Activated naive CD4-positive, alpha-beta T cell treated with anti-CD3 and anti-CD28 coated beads, Interleukin-2, amount 10 ng/mL, durations not matched to agents 7 days and 5 days (primary cell): ENCODE measurements at places on chromosomes 5 and 9.
A peak's percentile ranks its signal among the peaks of the same experiment; 100 is the strongest.

DNA sequence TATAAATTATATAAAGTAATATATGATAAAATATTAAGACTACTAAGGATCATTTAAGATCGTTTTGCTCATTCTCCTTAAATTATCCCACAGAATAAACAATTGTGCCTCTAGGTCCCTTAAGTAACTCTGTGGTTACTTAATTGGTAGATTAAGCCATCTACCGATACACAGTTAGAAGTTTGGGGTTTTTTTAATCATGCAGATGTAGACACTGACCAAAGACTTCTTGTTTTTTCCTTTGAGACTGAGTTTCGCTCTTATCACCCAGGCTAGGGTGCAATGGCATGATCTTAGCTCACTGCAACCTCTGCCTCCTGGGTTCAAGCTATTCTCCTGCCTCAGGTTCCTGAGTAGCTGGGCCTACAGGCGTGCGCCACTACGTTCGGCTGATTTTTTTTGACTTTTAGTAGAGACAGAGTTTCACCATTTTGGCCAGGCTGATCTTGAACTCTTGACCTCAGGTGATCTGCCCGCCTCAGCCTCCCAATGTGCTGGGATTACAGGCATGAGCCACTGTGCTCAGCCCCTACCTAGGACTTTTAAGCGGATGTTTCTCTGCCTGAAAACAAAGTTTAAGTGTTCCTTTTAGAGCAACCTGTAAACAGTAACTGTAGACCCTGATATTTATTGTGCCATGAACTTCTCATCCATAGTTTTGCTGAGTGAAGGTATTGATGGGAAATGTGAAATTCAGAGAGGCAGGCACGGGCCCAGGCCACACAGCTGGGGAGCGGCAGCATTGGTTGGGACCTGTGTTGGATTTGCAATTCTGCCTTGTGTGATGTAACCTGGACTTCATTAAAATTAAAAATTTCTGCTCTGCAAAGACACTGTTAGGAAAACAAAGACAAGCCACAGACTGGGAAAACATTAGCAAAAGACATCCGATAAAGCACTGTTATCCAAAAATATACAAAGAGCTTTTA is 11.6 kb downstream of the CEL start:
- no peak for DNase-seq

DNA sequence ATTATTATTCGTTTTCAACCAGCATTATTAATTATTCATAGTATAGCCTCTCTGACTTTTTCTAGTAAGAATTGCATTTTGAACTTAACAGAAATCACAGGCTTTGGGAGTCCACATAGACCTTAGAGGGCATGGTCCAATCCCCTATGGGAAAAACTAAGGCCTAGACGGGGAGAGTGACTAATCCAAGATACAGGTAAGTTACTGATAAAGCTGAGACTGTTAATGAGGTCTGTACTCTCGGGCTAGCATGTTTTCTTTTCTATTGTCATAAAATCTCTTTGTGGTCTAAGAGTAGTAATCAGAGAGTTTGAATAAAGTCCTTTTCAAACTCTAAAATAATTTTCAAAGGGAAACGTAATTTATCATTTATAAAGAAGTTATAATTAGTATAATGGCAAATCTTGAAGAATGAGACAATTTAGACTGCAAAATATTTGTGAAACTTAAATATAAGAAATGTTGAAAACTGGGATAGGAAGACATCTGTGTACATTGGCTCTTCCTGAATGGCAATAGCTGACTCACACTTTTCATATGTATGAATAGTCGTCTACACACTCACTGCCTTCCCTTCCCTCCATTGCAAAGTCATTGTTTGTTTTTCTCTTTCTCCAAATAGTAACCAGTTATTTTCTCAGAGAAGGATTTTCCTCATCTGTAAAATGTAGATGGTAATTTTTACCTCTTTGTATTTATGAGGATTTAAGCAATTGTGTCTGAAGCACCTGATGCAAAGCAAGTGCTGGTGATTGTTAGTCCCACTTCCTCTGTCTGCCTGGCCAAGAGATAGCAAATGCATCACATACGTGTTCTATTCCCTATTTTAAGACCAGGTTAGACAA is 207.9 kb upstream of the CD180 start:
- no peak for DNase-seq

DNA sequence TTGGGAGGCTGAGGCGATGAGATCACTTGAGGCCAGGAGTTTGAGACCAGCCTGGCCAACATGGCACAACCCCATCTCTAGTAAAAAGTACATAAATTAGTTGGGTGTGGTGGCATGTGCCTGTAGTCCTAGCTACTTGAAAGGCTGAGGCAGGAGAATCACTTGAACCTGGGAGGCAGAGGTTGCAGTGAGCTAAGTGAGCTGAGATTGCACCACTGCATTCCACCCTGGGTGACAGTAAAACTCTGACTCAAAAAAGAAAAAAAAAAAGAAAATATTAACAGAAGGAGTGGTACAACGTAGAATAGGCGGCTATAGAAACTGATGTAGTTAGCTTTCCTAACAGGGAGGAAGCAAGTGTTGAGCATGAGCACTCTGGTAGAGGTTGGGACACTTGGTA is 59.9 kb downstream of the PBX3 start:
- DNase-seq: no peak

DNA sequence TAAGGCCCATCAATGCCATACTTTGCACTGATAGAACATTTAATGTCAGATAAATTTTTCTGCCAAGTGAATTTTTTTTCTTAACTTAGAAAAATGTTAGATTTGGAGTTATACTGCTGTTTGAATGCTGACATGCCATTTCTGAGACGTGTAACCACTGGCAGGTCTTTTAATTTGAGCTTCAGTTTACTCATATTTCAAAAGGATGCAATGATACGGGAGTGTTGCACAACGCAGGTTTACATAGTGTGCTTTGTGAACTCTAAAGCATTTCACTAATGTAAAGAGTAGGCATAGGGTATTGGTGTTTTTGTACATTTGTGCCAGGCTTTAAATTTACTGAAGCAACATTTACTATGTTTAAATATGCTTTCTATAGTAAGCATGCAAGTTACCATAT is 4.2 kb downstream of the ZBTB43 start:
- DNase-seq: no peak

DNA sequence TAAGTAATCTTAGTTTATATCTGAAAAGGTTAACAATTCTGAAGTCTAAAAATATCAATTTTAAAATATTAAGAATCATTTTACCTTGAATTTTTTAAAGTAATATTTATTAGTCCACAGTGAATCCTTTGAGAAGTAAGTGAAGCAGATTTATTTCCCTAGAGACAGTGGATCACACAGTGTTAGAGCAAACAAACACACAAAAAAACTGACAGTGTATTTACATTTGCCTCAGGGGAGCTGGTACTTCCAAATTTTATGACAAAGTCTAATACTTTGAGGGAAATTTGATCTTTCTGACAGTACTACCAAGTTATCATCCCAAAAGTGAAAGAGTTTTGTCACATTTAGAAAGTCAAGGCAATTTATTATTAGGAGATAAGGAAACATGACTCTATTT is 1750.6 kb upstream of the CDH9 start:
- no peak for DNase-seq

DNA sequence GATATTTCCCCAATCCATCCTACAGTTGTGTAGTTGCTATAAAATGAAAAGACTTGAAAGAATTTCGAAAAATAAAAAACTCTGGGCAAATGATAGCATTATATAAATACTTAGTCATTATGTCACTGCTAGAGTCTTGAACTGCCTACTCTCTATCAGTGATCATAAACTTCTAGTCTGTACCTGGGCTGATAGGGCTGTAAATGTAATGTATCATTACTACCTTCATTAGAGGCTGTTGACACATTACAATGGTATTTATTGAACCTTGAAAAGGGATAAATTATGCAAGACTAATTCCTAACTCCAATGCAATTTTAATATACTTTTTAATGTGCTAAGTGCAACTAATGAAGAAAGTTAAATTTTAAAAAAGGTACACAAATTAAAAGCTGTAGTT is 214.1 kb upstream of the EFNA5 start:
- no peak for DNase-seq

- DNase-seq: no peak
Observed at GRCh38 chr5:63573380-63573779, 388.9 kb downstream of the HTR1A start.

DNA sequence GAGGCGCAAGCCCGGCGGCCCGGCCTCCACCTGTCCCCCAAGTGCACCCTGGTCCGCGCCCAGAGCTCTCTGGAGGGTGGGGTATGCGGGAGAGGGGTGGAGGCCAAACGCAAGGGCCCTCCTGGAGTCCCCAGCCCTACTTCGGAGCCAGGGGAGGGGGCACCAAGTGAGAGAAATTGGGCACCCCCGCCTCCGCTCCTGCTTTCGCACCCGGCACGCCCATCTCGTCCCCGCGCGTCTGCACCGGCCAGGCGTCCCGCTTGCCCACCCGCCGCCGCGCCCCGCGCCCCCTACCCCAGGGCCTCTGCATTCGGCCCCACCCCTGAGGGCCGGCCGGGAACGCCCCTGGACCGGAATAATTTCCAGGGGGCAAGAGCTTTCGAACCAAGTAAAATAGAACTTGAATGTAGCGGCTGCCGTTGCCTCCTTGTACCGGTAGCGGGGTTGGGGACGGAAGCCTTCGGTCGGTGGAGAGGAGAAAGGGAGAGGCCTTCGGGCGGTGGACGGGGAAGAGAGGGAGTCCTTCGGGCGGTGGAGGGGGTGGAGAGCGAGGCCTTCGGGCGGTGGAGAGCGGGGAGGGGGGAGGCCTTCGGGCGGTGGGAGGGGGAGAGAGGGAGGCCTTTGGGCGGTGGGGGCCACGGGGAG is 694 bp upstream of the PHPT1 start:
- peak; percentile 66 for DNase-seq

DNA sequence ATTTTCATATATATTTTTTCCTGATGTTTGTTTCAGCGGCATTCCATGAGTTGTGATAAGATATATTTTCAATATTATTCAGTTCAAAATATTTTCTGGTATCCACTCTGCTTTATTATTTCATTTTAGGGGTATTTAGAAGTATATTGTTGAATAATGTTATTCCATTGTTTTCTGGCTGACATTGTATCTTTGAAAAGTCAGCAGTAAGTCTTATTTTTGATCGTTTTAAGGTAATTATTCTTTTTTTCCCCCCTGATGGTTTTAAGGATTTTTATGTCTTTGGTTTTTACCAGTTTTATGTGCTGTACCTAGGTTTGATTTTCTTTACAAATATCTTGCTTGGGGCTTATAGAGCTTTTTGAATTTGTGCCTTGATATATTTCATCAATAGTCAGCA is 6.6 kb upstream of the GLRA1 start:
- DNase-seq: no peak

DNA sequence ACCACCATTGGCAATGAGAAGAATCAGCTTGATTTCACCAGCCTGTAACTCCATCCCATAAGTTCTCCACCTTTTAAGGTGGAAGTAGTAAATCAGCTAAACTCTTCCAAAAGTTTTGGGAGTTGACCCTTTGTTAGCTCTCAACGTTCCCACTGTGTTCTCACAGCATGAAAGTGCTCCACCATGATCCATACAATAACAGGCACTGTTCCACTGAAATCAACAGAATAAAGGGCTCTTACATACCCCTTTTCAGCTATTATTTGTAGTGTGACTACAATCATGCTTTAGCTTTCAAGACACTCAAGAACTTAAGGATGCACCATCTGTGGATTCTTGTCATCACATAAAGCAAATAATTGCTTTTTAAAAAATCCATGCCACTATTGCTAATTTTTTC is 81.6 kb downstream of the PPP2R2B start:
- no peak for DNase-seq

- DNase-seq: no peak
Observed at GRCh38 chr5:122909470-122910100, 64.2 kb downstream of the SNX24 start.

- no peak for DNase-seq
Observed at GRCh38 chr9:125912667-125913066, 165.5 kb downstream of the PBX3 start.

DNA sequence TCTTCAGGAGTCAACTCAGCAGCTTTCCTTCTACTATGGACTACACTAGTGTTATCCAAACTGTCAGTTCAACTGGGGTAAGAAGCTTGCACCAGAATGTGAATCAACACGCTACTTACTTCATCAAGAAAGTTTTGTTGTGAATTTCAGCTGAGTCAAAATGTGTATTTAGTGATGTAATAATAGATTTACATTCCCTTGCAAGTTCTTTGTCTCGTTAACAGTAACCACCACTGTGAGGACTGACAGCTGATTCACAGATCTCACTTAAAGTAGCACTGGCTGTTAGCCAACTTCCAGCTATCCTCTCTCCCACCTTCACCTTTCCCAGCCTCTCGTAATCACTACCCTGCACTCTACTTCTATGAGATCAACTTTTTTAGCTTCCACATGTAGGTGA is 445.3 kb downstream of the NTRK2 start:
- no peak for DNase-seq

GRCh38 chr5:38420246-38420645 is 136.2 kb downstream of the LIFR start:
- no peak for DNase-seq

DNA sequence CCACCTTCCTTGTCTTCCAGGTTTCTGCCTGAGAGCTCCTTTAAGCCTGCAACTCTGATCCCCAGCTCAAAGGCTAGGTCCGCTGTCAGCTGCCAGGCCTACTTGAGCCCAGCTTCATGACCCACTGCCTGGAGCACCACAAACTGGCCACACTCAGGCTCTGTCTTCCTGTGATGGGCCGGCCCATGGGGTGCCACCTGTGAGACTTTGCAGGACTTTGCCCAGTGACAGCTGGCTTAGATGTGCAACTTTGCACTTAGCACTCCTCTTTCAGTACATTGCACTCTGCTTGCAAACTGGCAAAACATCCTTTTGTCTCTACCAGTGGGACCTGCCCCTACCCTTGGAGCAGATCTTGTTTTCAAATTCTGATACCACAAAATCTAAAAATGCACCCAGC is 311.5 kb upstream of the PDE4D start:
- DNase-seq: no peak

- DNase-seq: no peak
Observed at GRCh38 chr9:34587271-34587670, 2.3 kb downstream of the CNTFR start.

- DNase-seq: no peak
Observed at GRCh38 chr9:127085186-127085585, 37.2 kb downstream of the ANGPTL2 start.

DNA sequence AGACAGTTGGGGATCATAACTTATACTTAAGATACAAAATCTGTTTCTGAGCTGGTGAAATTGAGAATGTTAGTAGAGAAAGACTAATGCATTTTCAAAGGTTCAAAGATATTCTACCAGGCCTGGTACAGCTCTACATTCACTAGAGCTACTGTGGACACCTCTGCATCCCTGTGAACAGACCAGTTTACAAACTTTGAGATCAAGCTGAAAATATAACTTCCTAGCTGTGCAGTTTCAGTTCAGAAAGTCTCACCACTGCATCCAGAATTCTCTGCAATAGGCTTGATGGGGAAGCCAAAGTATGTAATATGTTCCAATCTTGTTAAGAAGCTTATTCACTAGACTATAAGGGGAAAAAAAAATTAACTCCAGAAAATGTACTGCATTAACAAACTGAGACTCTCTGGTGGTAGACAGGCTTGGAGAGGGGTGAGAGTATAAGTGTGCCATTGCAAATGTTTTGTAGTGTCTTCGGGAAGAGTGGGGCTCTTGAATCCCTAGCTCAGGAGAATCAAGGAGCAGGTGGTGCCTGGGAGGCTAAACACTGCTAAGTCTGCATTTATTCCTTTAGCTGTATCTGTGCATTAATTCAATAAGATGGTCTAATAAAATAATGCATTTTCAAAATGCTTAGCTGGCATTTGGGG is 671.9 kb downstream of the NR2F1-AS1 start:
- no peak for DNase-seq
